ENCODE measurements at places on chromosomes 11 and 22. TPM values are rescaled to one million over a fixed set of nuclear protein-coding genes. Genes with fewer than 3 reads are reported as not detected.

GRCh38 chr22:36461665-36462649 is 19.5 kb downstream of the TXN2 start:
- DNase-seq = peak; percentile 88

OR52H1 gene
- total RNA-seq = 0.29 TPM

CATSPER1 gene
- total RNA-seq = not detected

DNA sequence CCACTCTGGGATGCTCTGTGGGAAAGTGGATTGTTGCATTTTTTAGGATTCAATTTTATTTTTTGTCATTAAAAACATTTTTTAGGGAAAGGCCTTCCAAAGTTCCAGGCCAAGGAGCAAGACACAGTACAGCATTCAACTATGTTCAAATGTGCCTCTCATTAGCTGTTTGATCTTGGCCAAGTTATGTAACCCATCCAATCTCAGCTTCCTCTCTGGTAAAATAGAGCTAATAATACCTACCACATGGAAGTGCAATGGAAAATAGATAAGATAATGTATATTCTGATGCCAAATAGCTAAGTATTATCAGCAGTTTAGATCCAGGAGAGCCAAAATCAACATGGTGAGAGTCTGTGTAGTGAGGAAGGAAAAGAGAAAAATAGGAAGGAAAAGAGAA is 220.3 kb upstream of the SESN3 start:
- no peak for DNase-seq

LYVE1 gene
- total RNA-seq = not detected

GRCh38 chr11:60923800-60924109 is 505 bp upstream of the TMEM132A start:
- no peak for DNase-seq
